ENCODE measurements at places on chromosomes 1 and 21.

GRCh38 chr1:234608025-234608910 lies 1.7 kb downstream of the IRF2BP2 start:
- no peak for DNase-seq

DNA sequence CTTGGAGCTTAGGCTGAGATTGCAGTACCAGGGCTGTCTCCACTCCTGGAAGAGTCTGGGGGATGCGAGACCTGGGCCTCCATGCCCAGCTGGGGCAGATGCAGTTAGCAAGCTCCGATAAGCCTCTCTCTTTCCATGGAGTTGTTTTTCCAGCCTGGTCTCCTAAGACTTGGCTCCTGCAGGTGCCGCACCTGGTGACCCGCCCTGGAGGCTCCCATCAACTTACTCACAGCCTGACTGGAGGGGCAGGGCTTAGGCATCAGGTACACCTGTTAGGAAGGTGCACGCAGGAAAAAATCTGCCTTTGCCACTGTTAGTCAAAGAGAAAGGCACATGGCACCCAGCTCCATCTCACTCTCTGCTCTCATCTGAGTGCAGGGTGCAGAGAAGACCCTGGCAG lies 198.1 kb upstream of the TMEM51 start:
- DNase-seq = no peak

GRCh38 chr1:45328680-45329079 lies 2.0 kb downstream of the HPDL start:
- DNase-seq = no peak

GRCh38 chr1:72481420-72481970 lies 199.2 kb upstream of the NEGR1 start:
- DNase-seq = no peak

GRCh38 chr1:112044745-112045144 lies 55.3 kb upstream of the KCND3 start:
- no peak for DNase-seq

- DNase-seq = no peak
These were observed 5.2 kb downstream of the DIO1 start for GRCh38 chr1:53899206-53899628.

DNA sequence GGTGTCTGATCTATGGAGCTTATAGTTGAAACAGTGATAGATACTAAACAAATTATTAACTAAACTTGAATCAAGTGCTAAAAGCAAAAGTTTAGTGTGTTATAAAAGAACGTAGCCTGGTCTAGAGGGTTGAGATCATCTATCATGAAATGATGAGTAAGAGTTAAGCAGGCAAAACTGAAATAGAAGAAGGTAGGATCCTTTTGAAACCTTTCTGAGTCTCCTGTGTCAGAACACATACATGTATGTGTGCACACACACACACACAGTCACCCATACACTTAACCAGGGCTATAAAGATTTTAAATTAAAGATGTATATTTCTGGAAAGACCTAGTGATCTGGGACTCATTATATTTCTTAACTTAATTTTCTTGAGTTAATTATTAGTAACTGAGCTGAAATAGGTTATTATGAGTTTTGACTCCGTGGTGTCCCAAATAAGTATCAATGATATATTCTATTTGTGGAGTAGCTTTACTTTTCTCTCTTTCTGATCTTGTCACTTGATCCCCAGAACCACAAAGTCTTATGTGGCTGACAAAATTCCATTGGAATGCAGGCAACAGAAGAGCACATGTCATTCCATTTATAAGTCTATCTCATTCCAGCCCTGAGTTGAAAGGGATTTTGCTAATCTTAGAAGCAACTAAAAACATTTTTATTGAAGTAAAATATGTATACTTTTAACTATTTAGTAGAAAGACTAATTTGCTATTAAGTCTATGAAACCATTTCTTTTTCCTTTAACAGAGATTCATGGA lies 70.7 kb downstream of the PRRX1 start:
- DNase-seq = no peak

GRCh38 chr1:29744684-29745490 lies 508.6 kb downstream of the PTPRU start:
- no peak for DNase-seq

DNA sequence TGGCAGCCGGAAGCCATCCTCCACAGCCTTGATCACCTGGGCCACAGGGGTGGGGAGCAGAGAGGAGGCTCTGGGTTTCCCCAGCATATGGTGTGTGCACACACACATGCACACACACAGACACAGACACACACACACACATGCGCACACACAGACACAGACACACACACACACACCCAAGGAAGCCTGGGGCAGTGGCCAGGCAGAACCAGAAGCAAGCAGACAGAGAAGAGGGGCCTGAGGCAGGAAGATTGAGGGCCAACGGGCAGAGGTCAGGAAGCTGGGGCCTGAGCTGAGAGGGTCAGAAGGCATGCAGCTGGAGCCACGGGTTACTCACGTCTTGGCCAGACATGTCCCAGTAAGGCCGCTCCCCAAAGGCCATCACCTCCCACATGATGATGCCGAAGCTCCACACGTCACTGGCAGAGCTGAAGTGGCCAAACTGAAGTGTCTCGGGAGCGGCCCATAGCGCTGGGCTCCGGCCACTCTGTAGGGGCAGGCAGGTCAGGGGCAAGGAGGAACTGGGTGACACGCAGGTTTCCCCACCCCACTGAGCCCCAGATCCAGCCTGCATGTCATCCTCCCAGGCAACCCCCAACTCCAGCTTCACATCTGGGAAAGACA lies 27.4 kb downstream of the CDCA8 start:
- DNase-seq = no peak

DNA sequence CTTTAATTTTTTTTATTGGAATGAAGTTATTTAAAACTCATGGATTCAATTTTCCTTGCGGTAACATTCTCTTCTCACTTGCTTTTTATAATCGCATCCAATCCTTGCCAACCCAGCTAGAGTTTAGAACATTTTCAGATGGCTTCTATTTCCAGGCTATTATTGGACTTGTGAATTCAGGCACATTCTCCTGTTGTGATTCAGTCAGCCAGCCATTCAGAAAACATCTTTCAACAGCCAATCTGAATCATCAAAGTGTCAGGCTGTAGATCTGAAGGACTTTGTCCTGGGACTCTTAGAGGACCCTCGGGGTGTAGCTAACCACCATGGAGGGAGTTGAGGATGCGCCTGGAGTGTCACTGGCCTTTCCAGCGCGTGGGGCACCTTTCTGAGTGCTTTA lies 92.4 kb downstream of the PRDM2 start:
- DNase-seq = no peak

DNA sequence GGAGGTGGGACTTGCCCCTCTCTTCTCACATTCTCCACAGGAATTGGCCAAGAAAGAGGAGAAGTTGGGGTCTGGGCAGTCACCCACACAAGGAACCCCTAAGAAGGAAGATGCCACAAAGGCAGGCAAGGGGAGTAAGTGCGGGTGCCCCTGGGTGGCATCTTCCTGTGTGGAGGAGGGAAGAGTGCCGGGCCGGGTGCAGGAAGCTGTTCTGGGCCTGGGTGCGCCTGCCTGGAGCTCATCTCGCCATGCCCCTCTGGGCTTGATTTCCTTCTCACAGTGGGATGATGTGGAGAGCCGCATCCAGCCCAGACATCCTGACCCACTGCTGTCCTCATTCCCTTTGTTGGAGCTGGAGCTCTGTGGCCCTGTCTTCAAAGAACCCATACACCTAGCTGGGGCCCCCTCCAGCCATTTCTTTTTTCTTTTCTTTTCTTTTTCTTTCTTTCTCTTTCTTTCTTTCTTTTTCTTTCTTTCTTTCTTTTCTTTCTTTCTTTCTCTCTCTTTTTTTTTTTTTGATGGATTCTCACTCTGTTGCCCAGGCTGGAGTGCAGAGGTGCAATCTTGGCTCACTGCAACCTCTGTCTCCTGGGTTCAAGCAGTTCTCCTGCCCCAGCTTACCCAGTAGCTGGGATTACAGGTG lies 9.3 kb downstream of the LRRC71 start:
- no peak for DNase-seq

DNA sequence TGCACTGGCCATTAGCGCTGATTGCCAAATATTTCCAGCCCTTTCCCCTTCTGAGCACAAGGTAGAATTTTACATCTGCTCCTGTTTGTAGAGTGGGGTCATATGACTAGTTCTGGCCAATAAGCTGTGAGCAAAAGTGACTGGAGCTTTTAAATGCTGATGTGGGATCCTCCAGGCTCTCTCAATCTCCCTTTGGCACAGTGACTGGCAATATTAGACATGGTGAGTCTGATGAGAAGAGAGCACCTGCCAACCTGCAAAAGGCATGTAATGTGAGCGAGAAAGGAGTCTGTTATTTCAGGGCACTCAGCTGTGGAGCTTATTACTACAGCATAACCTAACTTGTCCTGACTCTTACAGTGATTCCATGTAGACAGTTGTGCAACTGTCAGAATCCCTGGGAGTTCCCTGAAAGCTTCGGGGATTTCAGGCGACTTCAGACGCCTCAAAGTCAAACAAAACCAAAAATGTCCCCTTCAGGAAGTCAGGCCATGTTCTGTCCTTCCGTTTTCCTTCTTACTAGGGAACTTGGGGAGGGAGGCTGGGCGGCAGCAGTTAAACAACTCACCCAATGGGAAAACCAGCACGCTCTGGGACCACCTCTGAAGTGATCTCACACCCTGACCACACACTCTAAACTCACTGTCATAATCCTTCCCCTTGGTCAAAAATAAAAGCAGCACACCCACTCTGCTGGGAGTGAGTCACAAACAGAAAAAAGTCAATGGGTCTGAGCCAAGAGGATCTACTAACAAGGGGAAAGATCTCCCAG lies 3.6 kb upstream of the RASSF5 start:
- DNase-seq = peak; percentile 45

- DNase-seq = no peak
These were observed 18.2 kb upstream of the RC3H1 start for GRCh38 chr1:174040387-174040786.

DNA sequence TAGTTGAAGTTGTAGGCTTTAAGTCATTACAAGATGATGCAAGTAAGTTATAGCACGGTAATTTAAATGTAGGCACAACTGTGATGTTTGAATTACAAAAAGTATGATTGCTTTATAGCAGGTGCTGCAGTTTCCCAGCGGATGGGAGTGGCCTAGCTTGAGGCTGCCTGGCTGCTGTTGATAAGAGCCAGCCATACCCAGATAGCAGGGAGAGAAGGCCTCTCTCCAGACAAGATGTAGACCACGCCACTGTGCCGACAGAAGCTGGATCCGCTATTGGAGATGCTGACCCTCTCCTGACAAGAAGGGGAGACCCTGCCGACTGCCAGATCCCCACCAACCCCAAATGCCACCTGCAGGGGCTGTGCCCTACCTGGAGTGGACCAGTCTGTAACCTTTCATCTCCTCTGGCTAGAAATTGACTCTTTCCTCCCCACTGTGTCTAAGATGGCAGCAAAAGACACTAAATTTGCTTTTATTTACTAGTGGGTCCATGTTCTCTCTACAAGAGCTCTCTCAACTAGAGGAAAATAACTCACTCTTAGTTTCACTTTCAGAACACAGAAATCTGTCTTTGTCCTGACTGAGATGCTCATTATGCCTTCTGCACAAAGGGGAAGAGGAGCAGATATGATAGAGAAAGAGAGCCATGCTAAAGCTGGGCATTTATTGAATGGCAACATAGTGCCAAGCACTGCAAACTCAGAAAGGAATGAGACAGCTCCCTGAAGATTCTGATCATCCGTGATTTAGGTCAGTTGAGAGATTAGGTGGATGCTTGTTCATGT lies 127.9 kb downstream of the URB2 start:
- DNase-seq = no peak

DNA sequence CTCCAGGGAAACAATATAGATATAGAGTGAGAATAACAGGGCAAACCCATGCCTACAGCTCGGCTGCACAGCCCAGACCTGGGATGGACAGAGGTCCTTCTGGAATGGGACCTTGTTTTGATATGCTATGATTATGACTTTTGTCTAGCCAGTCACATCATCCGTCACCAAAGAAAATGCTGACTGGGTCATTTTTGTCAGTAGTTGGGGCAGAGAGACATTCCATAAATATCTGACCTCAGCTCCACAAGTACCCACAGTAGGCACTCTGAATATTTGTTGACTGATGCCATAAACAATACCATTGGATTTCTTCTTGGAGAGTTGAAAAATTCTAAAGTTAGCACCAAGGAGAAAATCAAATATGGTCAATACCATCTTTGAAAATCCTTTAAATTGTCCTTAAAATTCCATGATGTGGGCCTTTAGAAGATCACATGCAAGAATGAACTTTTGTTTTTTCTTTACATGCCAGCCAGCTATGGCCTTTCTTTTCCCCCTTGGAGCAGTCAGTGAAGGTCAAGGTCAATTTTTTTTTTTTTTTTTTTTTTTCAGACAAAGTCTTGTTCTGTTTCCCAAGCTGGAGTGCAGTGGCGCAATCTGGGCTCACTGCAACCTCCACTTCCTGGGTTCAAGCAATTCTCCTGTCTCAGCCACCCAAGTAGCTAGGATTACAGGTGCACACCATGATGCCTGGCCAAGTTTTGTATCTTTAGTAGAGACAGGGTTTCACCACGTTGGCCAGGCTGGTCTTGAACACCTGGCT lies 7.3 kb downstream of the TMCO4 start:
- DNase-seq = no peak

- no peak for DNase-seq
These were observed 215.5 kb upstream of the USP25 start for GRCh38 chr21:15514073-15514946.

DNA sequence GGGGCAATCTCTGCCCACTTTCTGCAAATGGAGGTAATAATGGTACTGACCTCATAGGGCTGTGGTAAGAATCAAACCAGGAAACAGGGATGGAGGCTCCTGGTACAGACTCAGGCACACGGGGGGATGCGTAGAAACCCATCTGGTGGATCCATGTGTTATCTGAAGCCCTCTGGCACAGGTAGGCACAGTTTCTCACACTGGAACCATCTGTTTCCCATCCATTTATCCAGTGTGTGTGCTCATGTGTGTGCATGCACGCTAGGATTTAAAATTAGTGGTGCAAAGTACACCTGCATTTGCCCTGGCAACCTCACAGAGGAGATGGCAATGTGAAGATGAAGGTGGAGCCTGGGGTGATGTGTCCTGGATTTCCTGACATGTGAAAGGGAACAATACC lies 103.3 kb downstream of the RAVER2 start:
- DNase-seq = no peak

GRCh38 chr1:231070758-231071444 lies 30.8 kb upstream of the FAM89A start:
- DNase-seq = no peak

DNA sequence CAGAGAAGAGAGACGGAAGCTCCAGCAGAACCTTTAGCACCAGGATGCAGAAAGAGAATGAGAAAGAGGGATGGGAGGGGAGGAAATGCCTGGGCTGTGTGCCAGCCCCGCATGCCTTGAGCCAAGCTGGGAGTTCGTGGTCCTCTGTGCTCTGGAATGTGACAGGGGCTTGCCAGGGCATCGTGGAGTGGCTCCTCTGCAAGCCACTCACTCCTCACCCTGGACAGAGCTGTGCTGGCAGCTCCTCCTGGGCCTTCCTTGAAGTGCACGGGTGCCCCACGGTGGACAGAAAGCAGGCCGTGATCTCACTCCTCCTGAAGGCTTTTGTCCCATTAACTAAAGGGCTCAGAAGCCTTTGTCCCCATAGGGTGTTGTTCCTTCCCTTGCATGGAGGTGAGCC lies 34.8 kb upstream of the PRELP start:
- no peak for DNase-seq
